Brain (organoid and tissue), 16 donors: ENCODE measurements at places on chromosomes 16 and 17.

DNA sequence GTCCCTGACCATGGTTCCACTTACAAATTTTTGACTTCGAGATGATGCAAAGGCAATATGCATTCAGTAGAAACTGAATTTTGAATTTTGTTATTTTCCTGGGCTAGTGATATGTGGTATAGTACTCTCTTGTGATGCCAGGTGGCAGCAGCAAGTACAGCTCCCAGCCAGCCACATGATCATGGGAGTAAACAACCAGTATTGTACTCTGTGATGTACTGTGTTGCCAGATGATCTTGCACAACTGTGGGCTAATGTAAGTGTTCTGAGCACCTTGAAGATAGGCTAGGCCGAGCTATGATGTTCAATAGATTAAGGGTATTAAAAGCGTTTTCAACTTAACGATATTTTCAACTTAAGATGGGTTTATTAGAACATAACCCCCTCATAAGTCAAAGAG is 250.8 kb downstream of the STX8 start:
- no peak for DNase-seq

DNA sequence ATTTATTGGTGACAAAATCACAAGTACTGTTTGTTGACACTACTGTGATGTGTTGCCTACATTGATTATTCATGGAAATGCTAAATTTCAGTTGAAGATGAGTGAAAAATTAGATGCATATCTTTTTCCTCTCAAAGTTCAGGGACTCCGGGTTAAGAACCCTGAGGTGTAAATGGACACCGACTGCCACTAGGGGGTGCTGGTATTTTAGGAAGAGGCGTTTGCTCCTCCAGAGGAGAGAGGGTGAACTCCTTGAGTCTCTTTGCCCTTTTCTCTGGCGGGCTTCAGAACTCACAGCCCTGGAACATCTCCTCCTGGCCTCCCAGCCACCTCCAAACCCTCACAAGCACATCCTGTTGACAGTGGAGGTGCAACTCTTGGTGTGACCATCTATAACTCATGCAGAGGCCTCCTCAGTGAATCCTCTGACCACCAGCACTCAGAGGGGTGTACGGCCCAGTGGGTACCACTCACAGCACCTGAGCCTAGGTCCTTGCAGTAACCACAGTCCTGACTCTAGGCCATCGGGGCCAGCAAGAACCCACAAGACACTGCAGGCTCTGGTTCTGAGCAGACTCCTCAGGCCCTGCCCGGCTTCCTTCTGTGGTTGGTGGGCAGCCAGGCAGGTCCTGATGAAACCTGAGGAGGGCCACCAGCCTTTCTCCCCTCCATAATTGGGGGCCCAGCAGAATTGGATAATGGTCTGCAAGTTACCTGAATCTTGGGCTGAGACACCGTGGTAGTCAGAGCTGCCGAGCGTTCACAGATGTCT is 26.2 kb upstream of the PIK3R5 start:
- peak; percentile 84 for DNase-seq

DNA sequence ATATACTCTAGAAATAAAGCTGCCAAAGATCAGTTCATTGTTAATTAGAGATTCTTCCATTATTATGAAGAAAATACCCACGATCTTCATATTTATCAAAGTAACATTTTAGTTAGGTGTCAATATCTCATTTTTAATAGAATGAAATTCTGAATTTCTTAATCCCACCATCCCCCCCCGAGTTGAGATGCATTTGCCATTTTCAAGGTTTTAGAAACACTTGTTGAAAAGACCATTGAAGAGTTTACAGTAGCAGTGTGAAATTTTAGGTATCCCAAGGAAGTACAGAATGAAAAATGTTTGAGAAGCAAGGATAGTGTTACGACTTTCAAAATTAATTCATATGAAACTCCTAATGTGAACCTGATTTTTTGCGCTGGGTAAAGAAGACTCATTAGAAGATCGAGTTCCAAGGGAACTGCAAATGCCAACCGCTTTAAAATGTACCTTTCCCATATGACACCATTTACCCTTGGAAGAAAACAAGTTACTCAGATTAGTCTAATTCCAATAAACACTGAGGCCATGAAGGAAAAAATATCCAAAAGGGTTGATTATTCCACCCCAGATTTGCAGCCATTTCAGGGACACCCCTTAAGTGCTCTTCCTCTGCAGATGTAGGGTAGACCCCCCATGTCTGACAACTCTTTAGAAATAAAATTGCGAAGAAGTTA is 731 bp downstream of the IKZF3 start:
- no peak for DNase-seq

- no peak for DNase-seq
Measured at GRCh38 chr16:8676737-8677375, 2.4 kb downstream of the ABAT start.

DNA sequence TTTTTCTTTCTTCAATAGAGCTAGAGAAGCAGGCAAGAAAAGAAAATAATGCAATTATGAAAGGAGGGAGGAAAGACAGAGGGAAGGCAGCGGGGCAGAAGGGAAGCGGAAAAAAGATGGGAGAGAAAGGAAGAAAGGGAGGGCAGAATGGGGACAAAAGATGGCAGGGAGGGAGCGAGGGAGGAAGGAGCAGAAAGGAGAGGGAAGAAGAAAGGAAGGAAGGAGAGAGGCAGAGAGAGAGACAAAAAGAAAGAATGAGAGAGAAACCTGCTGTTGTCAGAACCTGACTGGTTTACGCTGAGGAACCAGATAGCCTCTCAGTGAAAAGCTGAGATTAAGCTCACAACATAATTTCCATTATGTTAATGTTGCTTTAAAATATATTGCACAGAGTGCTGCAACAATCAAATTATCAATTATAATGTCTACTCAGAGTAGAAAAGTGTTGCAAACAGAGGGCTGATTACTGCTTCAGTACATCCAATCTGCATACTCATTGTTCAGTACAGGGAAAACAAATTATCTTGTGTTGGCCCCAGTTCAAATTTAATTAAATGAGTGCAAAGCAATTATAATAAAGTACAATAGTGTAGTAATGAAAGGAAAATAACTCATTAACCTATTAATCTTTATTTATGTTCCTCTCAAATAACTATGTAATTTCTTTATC is 32.0 kb upstream of the TOX3 start:
- DNase-seq, result peak; percentile 59

DNA sequence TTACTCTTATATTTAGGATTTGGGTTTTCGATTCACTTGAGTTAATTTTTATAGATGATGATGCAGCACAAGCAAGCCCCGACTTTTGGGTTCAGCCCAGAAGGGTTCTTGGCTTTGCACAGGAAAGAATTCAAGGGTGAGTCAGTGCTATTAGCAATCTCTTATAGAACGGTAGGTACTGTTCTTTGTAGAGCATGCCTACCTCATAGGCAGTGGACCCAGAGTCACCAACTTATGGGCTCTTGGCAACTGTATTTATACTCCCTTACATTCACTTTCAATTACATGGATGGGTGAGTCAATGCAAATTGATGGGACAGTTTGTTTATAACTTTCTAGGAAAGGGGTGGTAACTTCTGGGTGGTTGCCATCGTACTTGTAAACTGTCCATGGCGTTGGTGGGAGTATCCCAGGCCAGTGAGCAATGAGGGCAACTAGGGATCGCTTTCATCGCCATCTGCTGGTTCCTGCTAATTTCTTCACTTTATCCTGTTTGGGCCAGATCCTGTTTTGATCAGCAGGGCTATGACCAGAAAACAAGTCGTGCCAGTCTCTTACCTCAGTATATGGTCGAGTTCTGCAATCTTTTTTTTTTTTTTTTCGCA is 362.6 kb downstream of the CNTNAP4 start:
- DNase-seq, result no peak

DNA sequence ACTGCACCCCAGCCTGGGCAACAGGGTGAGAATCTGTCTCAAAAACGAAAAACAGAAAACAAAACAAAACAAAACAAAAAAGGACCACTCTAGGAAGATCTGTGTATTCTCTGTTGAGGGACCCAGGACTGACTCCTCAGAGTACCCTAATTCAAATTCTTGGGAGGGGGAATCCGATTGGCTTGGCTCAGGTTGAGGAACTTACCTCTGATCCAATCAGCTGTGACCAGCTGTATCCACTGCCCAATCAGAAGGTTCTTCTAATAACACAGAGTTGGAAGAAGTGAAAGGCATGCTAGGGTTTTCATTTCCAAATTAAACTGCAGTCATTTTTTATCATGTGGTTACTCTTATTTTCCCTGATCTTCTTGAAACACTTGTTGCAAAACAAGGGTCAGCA is 105.9 kb upstream of the CACNG3 start:
- no peak for DNase-seq

DNA sequence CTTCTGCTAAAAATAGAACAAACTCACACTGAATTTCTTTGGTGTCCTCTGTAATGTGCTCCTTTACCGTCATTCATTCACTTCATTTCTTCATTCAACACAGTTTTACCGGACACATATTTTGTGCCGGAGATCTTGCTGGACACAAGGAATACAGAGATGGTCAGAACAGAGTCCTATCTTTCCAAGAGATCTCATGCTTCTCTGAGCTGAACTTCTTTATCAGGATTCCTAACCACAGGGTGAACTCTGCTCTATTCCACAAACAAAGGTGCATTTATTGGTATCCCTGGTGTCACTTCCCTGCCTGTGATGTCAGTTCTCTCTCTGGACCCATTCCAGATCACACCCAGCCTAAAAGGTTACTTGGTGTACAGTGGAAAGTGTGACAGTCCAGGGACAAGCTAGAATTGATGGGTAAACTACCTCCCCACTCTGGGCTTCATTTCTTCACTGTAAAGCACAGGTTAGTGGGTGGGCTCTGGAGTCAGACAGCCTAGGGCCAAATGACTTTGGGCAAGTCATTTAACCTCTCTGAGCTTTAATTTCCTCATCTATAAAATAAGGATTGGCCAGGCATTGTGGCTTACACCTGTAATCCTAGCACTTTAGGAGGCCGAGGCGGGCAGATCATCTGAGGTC is 4.2 kb downstream of the IFI35 start:
- no peak for DNase-seq

DNA sequence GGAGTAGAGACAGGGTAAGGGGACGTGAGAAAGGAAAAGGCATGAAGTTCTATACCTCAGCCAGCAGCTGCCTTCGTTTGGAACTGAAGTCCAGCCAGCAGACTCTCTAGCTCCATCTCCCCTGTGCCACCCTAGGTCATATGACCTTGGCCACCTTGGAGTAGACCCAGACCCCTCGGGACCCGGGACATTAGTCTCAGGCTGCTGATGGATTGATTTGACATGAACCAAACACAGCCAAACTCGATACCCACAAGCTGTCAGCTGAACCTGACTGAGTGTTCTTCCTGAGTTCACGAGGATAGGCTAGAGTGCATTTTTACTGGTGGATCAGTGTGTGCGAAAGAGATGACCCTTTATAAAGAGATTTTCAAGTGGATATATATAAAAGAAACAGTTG is 68.5 kb downstream of the YPEL2 start:
- DNase-seq, result no peak

DNA sequence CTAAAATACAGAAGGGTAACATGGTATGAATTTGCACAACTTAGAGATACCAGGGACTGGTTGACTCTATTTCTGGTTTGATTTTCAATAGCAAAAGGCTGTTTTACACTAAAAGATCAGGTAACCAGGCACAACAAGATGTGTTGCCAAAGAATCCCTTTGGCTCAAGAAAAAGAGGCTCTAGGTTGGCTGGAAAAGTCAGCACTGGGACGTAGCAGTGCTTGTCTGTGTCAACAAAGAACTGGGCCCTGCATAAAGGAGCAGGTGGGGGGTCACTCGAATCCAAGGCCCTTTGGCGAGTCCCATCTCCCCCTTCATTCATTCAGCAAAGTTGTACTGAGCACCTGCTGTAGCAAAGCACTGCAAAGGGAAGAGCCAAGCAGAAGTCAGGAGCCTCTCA is 18.4 kb downstream of the SDR42E1 start:
- DNase-seq, result peak; percentile 52

DNA sequence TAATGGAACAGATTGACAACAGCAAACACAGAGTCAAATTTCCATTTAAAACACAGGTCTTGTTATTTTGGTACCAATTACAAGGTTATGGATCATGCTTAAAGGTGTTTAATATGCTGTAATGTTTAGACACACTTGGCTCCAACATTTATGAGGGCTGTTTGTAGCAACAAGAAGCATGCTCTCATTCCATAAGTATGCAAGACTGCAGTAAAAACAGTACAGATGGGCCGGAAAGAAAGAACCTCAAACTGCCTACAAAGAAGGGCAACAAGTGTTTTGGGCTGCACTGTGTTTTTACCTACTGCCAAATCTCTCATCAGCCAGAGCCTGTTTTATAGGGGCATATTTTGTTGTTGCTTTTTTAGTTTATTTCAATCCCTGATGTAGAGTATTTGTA is 100.5 kb upstream of the HS3ST3A1 start:
- DNase-seq, result no peak

DNA sequence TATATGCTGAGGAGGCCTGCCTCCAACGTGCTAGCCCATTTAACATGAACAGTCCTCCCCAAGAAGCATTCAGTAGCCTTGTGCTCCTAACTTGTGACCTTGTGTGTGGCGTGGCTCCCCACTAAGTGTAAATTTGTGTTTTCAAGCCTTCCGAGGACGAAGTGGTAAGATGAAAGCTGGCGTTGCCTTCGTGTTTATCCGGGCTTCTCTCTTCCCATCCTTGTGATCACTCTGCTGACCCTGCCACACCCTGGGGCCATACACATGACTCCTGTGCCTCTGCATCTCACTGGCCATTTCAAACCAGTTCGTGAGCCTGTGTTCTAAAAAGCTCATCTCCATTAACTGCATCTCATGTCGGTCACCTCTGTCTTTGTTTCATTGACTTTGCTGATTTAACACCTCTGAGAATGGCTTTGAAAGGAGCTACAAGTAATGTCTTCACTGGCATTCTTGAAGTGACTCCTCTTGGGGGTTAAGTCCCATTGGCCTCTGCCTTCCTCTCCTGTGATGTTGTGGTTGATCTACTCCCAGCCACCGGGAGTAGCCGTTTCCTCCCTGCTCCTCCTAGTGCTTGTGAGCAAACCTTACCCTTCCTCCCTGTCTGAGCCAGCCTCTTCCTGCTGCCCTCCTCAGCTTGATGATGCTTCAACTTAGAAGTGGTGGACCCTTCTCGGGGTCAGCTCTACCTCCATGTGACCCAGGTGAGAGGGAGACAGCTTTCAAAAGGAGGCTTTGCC is 27.4 kb upstream of the NAGLU start:
- DNase-seq, result no peak

- DNase-seq, result no peak
Measured at GRCh38 chr16:68079626-68080344, 5.4 kb upstream of the NFATC3 start.

DNA sequence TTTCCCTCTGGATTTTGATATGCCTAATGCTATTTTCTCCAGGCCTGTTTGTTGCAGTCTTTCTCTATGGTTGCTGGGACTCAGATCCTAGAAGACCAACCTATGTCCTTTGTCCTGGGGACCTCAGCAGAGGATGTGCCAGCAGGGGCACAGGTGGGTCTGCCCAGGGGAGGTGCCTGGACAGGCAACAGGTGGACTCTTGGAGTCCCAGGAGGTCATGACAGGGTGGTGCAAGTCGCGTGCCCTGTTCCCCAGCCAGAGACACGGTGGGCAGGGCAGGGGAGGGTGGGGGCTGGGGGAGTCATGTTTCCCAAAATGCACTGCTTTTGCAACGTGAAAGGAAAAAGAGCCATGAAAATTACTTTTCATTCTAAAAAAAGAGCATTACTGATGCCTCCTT is 26.3 kb upstream of the PLLP start:
- no peak for DNase-seq
